ENCODE measurements at places on chromosomes 6 and 20.

GRCh38 chr20:37992802-37993409, 40.4 kb downstream of the TTI1 start:
- no peak for DNase-seq

- DNase-seq = no peak
Observed at GRCh38 chr20:62940875-62941274, 2.9 kb downstream of the GID8 start.

- DNase-seq = no peak
Observed at GRCh38 chr6:139743664-139744437, 369.4 kb upstream of the CITED2 start.

GRCh38 chr20:58847463-58847862, 3.2 kb downstream of the GNAS-AS1 start:
- no peak for DNase-seq

DNA sequence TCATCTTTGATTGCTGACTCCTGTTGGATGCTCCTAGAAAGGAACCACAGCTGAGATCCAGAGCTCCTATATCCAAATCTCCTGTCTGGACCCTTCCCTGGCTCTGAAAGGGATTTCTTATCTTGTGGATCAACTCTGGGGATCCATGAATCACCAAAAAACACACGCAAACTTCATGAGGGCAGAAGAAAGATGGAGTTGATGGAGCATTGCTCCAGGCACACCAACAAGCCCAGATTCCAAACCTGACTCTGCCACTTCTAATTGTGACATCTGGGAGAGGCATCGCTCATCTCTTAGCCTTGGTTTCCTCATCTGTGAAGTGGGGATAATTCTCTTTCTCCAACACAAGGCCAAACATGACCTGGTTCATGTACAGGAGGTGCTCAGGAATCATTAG, 6.7 kb downstream of the KCNS1 start:
- no peak for DNase-seq

DNA sequence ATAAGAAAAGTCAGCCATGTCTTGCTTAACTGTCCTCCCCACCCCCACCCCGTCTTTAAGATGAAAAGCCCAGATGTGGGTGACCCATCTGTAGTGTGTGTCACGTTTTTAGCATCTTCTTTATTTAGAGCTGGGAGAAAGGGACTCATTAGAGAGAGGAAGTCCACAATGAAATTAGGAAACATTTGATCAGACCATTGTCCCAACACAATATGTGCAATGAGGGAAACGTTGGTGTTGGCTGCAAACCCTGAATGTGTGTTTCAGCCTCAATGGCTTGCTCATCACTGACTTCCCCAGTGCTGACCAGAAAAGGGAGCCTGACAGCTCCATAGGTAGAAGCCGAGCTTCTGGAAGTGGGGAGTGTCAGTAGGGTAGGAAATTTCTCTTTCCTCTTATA, 475.7 kb downstream of the CD83 start:
- no peak for DNase-seq

- DNase-seq = no peak
Observed at GRCh38 chr20:45938727-45939438, 4.4 kb downstream of the PCIF1 start.

GRCh38 chr6:127475135-127475822, 16.1 kb upstream of the KIAA0408 start:
- no peak for DNase-seq

GRCh38 chr6:127858727-127859391, 42.0 kb downstream of the THEMIS start:
- no peak for DNase-seq

GRCh38 chr6:135323202-135323668, 142.1 kb downstream of the MYB start:
- no peak for DNase-seq

- no peak for DNase-seq
Observed at GRCh38 chr6:138944412-138944811, 43.6 kb downstream of the REPS1 start.

DNA sequence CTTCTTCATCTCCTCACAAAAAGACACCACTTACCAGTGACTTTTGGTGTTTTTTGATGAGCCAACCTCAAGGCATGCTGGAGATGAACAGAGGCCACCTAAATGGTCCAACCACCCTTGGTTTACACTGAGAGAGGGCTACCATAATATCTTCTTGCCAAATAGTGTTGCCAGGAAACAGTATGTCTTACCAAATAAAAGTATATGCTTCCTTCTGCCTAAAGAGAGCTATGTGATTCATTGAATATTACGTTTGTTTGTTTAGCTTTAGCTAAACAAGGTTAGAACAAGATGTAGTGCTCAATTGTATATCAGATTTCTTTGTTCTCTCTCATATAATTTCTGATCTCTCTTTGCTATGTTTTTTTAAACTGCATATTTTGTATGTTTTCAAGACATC, 40.6 kb upstream of the BMP6 start:
- no peak for DNase-seq

- DNase-seq = no peak
Observed at GRCh38 chr6:45640081-45640491, 262.4 kb upstream of the SUPT3H start.

- DNase-seq = no peak
Observed at GRCh38 chr20:35055445-35056276, 36.9 kb downstream of the TRPC4AP start.

- DNase-seq = no peak
Observed at GRCh38 chr6:125750692-125751333, 1.4 kb downstream of the HEY2 start.

- no peak for DNase-seq
Observed at GRCh38 chr6:74753883-74754600, 451.8 kb downstream of the COL12A1 start.

- DNase-seq = no peak
Observed at GRCh38 chr20:8515810-8516435, 383.9 kb downstream of the PLCB1 start.

- no peak for DNase-seq
Observed at GRCh38 chr6:19599796-19600464, 237.2 kb upstream of the ID4 start.

DNA sequence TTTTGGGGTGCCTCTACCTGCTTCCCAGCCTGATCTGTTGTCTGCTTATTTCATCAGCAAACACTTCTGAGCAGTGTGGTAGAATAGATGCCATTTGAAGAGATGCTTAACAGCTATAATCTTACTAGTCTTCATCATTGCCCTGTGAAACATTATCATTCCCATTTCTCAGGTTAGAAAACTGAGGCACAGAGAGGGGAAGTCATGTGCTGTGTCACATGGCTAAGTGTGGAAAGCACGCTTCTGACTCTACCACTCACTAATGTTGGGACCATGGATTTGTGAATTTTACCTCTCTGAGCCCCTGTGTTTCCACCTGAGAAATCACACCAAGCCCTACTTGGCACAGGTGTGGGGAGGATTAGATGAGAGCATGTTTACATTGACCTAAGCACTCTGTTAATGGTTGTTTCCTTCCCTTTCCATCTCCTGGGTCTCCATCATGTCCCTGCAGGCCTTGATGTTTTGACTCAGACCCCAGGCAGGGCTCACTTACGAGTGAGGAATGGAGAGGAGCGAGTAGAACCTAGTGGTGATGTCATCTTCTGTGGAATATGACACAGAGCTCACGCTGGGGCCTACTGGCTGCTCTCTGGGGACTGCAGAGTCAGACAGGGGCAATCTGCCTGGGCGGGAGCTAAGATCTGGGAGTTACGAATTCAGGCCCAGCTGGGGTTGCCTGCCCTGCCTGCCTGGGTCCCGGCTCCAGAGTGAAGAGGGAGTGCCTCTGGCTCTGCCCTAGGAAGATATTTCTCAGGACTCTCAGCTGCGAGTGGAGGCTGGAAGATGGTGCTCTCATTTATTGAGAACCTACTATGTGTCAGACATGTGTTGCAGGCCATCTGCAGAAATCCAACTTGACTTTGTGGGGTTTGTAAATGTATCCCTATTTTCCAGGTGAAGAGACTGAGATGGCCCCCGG, 64.3 kb downstream of the CDH22 start:
- no peak for DNase-seq

- DNase-seq = no peak
Observed at GRCh38 chr6:165184192-165184979, 125.0 kb downstream of the C6orf118 start.

DNA sequence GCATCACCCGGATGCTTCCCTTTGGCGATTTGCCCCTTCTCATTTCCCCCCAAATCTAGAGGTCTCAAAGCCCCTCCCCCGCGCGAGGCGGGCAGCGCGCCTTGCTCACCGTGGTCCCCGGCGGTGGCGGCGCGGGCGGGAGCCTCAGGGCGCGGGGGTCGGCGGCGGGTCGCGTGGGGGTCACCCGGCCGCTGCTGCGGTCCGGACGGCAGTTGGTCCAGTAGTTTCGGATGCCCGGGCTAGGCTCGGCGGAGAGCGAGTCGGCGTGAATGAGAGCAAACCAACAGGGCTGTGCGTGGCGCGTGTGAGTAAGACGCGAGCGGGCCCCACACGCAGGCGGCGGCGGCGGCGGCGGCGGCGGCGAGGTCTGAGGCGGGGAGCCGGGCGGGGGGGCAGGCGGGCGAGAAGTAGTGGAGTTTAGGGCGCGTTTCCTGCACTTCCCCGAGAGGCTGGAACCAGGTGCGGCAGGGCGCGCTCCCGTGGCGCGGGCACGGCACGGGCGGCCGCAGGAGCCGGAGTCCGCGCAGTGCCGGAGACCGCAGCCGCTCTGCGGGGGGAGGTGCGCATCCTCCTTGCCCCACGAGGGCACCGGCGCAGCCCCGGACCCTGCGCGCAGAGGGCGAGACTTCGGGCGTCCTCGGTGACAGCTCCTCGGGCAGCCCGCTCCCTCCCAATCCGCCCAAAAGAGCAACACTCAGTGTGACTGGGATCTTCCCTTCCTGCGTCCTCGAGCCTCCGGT, 567 bp downstream of the HS3ST5 start:
- DNase-seq = no peak

GRCh38 chr6:117444600-117444999, 18.9 kb upstream of the ROS1 start:
- DNase-seq = no peak

- no peak for DNase-seq
Observed at GRCh38 chr6:90610301-90610750, 23.5 kb upstream of the MAP3K7 start.

DNA sequence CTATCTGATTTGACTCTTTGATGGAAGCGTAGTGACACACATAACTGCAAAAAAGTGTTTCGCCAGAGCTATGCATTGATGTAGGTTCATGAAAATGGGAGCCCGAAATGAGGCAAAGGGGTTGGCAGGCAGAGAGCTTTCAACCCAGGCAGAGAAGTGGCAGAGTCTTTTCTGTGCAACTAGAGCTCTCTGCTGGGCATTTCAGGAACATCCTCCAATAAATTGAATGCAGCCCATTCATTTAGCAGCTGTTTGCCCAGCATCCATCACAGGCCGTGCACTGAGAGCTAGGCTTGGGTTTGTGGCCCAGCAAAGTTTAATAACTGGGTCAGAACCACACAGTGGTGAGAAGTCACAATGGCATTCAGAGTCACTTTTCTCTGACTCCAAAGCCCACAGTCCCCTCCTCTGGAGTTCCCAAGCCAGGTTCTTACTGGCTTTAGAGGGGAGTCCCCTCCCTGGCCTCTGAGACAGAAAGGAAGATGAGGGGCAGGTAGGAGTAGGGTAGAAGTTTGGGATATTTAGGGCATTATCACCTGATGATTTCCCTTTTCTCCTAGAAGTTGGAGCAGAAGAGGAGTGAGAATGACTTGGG, 31.8 kb upstream of the ELMO2 start:
- DNase-seq = no peak

DNA sequence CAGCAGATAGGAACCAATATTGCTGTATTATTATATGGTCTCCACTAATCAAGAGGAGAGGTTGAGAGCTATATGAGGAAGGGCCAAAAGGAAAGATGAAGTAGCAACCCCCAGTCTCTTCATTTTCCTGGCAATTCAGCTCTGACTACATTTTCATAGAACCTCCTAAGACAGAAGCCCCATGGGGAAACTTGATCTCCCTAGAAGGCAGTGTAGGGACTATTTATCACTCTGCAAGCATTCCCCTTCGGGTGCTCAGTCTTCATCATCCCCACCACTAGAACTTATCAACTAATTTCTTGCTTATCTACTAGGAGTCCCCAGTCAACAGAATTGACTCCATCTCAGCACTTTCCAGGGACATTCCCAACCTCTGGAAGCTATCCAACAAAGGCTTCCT, 25.5 kb upstream of the ITCH start:
- no peak for DNase-seq

DNA sequence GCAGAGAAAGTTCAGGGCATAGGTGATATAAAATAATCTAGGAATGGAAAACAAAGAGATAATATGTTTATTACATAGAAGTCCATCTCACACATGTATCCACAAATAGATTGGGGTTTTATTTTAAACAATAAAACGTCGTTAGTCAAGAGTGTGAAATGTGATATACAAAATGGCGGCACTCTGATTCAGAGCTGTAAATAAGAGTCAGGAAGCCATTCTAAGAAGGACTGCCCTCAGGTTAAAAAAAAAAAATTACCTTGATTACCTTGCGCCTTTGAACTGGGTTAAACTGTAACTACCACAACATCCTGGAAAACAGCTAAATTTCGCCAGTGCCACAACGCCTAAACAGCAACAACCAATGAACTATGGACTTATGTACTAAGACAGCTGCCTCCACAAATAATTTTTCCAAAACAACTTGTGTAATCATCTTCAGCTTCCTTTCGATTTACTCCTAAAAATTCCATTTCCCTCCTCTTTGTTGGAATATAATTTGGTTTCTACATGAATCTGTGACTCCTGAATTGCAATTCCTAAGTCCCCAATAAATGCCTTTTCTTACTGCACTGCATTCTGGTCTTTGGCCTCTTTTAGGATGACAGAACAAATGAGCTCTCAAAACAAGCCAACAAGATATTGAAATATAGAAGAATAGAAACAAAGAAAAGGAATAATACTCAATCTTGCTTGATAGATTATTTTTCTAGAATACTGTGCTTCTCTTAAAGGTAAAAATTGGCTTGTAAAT, 1019.5 kb upstream of the MAP3K7 start:
- no peak for DNase-seq

DNA sequence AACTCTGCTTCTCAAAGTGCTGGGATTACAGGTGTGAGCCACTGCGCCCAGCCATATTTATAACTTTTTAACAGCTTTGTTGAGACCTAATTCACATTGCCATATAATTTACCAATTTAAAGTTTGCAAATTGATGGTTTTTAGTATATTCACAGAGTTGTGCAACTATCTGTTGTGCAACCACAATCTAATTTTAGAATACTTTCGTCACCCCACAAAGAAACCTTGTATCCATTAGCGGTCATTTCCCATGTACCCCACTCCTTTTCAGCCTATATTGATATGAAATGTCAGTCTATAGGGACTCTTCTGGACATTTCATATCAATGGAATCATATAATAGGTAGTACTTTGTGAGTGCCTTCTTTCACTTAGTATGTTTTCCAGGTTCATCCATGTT, 55.8 kb downstream of the FOXO3 start:
- no peak for DNase-seq

All from stimulated activated CD8-positive, alpha-beta memory T cell treated with anti-CD3 and anti-CD28 coated beads, Interleukin-2, amount 100 ng/mL, for 1 hour (primary cell).